ENCODE measurements at places on chromosomes 2 and 18.
A peak's percentile ranks its signal among the peaks of the same experiment; 100 is the strongest.

DNA sequence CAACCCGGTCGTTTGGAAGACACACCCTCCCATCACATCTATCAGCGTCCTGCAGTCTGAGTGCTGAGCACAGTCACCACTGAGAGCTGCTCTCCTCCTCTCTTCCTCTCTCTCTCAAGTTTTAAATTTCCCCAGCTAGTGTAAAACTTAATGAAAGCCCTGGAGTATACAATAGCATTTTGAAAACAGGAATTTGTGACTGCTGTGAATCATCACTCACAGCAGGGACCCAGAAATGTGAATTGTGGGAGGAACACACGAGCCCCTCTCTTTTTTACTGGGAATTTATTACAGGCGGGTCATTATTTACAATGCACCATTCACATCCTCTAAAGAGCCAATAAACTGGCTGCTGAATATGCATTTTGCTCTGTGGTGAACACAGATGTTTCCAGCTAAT lies 185.0 kb upstream of the SMIM21 start:
- DNase-seq, result no peak

DNA sequence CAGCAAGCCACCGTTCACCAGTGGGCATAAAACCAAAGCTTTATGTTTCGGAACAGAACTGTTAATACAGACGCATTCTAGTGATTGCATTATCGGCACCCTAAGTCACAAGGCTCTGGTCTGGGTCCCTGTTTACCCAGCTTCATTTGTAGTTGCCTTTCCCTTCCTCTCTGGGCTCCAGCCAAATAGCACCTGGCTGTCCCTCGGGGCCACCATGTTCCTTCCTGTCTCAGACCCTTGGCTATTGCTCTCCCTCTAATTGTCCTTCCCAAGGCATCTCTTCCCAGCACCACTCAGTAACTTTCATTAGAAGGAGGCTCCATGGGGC lies 75.3 kb downstream of the SDC1 start:
- no peak for DNase-seq

DNA sequence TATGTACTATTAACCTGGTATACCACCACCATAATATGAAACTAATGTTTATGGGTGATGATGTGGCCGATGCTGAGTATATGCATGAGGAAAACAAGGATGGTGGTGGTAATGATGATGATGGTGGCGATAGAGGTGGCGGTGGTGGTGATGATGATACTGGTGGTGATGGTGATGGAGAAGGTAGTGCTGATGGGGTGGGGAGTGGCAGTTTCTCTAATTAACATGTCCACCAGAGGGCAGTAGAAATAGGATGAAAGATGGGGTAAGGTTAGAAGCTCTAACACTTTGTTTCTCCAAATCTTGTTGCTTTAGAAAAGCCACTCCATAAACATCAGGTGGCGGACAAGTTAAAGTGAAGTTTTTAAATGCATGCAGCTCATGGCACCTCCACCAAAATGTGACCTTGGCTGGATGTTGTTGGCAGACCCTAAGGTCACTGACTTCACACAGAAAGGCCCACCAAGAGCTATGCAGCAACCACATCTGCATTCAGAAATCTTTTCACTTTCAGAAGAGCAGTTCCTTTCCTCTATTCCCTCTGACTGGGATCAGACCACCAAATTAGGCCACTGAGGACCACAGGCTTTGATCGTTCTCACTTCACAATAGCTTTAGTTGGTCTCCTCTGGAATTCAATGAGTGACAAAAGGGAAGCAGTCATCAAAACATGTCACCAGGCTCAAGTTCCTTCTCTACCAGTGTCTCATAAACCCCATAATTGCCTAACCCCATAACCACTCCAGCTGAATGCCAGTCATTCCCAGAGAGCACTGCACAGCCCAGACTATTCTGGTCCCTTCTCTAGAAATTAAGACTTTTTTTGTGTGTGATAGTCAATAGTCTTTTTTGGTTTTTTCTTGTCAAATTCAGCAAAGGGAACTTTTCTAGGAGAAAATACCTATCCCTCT lies 7.5 kb upstream of the BCL11A start:
- DNase-seq, result no peak

GRCh38 chr18:8052237-8052701 lies 485.2 kb downstream of the PTPRM start:
- DNase-seq, result no peak

DNA sequence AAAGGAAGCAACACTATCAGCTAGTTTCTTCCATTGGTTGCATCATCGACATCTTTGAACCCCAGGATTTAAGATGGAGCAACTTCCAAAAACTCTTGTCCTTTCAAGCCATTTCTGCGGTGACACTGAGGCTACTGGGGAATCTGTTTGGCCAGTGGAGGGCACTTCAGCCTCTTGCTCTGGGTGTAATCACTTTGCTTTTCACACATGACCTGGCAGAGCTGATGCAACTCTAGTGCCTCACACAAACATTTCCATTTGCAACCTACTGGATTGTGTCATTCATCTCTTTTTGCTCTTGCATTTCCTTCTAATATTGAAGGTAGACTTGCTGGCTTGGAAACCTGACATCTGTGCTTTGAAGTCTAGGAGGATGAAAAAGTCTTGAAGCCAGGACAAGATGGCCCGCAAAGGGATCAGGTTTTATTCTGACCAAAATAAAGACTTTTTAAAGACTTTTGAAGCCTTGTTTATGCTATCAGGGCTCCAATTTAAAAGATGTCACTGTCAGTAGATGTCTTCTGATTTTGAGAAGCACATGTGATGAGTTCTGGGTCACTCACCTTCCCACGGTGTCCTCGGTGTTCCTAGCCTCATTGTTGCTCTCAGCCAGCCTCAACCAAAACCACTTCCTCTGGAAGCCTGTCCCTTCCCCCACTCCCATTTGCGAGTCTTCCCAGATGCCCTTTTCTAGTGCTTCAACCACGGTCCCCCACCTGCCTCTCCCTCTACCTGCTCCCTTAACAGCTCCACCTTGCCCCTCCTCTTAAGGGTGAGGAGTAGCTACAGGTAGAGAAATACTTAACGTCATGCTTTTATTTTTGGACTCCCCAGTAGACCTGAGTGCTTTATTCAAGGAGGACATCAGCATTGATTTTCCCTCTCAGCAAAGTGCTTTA lies 69.7 kb upstream of the KCNE4 start:
- no peak for DNase-seq

GRCh38 chr2:72754628-72755320 lies 71.1 kb downstream of the EXOC6B start:
- DNase-seq, result no peak

GRCh38 chr2:170770008-170770605 lies at the start of gene ERICH2:
ERICH2 (plus strand) TSS chr2:170770378; CDS start chr2:170770682, 304 bp downstream.
- peak; percentile 6 for DNase-seq

- DNase-seq, result no peak
These were observed 200.0 kb downstream of the ZNF407 start for GRCh38 chr18:74797577-74798151.

- no peak for DNase-seq
These were observed 70.8 kb downstream of the ACAA2 start for GRCh38 chr18:49742316-49743116.

GRCh38 chr2:13106302-13106701 lies 389.6 kb downstream of the TRIB2 start:
- DNase-seq, result no peak

DNA sequence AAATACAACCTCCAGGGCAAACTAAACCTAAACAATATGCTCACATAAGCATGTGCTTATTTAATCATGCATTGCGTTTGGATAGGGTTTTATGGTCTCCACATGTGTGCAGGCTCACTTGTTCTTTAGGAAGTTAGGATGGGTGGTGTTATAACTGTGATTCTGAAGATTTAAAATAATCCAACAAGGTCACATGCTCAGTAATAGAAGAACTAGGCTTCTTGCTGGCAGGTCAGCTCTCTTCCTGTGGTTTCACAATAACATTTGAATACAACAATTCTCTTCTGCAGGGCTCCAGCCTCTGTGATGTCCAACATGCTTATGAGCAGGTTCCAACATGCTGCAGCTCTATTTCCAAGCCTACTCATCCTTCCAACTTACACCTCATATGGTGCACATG lies 84.0 kb downstream of the MYL12B start:
- no peak for DNase-seq

- no peak for DNase-seq
These were observed 47.7 kb downstream of the MYOM1 start for GRCh38 chr18:3172097-3172496.

DNA sequence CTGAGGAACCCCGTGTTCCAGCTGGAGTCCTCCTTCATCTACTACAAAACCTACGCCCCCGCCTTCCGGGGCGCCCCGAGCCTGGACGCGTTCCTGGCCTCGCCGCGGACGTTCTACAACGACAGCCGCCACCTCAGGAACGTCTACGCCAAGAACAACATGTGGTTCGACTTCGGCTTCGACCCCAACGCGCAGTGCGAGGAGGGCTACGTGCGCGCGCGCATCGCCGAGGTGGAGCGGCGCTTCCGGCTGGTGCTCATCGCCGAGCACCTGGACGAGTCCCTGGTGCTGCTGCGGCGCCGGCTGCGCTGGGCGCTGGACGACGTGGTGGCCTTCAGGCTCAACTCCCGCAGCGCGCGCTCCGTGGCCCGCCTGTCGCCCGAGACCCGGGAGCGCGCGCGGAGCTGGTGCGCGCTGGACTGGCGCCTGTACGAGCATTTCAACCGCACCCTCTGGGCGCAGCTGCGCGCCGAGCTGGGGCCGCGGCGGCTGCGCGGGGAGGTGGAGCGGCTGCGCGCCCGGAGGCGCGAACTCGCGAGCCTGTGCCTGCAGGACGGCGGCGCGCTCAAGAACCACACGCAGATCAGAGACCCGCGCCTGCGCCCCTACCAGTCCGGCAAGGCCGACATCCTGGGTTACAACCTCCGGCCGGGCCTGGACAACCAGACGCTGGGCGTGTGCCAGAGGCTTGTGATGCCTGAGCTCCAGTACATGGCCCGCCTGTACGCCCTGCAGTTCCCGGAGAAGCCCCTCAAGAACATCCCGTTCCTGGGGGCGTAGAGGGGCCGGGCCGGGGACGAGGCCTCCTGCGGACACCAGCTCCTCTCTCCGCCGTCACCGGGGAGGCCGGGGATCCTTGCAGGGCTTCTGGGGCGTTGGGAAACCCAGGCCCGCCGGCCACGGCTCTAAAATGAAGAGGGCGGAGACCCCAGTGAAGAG lies 5.3 kb upstream of the NEU4 start:
- DNase-seq, result no peak

DNA sequence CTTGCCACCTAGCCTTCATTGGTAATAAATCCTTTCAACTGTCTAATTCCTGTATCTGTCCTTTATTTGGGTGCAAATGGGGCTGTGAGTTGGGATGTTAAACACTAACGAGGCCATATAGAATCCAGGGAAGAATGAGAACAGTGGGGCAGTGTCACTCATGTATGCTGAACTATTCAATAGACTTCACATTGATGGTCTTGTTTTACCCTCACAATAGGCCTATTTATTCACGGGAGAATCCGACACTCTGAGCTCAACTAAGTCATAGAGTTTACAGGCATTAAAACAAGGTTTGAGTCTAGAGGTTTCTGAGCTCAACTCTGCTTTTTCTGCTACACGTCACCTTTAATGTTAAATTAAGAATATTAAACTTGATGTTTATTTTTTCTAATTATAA lies 421.6 kb downstream of the SOX11 start:
- DNase-seq, result no peak

- no peak for DNase-seq
These were observed 78.6 kb downstream of the HAUS1 start for GRCh38 chr18:46182633-46183358.

DNA sequence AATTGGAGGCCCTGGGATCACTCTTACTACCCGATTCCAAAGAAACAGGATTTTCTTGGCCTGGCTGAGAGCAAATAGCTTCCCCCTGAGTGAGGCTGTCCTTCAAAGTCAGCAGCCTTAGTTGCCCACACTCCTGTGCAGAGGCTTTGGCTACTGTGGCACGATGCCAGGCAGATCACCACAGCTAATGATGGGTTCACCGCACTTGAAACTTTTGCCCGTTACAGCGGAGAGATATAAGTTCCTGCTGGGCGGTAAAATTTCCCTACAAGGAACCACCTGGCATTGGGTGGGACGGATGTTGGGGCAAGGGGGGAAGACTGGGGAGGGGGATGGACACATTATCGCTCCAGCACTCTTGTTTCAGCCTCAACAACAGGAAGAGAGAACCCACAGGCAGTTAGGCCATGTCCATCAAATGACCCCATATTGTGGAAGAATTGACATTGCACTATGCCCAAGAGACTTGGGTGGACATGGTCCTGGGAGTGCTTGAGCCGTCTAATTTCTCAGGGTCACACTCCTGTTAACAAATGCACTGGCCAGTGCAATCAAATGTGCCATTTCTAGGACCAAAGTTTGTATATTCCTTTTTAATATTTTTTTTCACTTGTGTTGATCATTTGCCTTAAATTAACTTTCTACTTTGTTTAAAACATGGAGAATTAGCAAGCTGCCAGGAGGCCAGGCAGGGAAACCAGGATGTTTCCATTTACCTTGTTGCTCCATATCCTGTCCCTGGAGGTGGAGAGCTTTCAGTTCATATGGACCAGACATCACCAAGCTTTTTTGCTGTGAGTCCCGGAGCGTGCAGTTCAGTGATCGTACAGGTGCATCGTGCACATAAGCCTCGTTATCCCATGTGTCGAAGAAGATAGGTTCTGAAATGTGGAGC lies 4.4 kb downstream of the IL1B start:
- no peak for DNase-seq

DNA sequence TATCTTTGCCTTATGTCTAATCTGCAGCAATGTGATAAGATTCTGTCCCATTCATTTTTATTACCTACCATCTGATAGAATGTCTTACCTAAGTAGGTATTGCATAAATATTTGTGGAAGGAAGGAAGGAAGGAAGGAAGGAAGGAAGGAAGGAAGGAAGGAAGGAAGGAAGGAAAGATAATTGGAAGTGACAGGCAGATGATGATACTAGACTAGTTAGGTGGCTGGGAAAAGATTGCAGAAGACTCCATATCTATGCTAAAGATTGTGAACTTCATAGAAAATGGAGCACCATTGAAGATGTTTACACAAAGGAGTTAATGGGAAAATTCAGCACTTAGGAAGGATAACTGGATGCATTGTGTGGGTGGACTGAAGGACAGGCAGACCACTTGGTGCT lies 909.0 kb downstream of the EPHA4 start:
- no peak for DNase-seq

GRCh38 chr18:74942319-74942910 lies 266.5 kb downstream of the PTGR3 start:
- DNase-seq, result no peak

DNA sequence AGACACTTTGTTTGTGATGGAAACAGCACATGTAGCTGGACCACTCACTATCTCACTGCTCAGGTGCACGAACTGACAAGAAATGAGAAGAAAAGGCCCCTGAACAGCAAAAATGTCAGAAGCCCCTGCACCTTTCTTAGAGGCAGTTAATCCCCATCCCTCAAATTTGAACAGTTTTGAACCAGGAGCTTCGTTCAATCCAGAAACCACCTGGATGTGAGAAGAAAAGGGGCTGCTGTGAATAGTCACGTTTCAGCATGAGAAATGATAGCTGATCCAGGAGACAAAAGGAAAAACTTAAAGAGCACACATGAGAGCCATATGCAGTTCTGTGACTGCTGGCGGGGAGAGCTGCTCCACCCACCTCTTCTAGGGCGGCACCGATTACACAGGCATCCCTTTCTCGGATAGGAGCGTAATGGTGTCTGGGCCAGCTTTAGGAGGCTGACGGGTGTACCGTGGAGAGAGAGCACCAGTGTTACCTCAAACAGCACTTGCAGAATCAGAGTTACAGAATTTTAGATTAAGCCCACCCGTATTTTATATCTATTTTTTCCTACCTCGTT lies 117.0 kb upstream of the EML6 start:
- DNase-seq, result no peak

Measured in stimulated activated CD8-positive, alpha-beta memory T cell treated with anti-CD3 and anti-CD28 coated beads, Interleukin-2, amount 100 ng/mL, for 1 hour (primary cell).